ENCODE measurements at places on chromosomes 5 and 9.

DNA sequence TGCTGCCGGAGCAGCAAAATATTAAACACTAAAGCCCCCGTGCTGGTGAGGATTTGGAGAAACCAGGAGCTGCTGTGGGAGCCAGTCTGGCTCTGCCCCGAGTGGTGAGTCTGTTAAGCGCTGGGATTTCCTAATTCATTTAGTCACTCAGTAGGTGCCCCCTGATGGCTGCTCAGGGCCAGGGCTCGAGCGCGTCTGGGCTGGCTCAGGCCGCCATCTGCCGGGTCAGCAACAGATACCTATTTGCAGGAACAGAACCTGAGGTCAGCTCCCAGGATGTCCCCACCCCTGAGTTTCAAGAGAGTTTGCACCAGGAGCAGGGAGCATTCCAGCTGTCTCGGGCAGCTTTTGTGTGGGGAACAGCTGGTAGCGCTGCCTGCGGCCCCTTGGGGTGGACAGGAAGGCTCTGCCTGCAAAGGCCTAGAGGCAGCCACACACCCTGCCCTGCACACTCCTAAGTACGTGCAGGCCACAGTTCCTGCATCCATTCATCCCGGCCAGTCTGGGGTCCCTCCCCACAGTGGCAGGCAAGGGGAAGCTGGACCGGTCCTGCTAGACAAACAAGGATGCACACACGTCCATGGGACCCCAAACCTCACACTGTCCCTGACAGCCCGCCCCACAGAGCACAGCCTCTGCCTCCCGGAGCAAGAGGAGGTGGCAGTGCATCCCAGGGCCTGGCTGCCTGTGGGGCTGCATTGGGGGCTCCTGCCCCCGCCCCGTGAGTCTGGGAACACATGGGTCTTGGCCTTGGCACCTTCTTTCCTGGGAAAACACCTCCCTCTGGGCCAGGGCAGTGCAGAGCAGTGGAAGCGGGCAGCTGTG lies 83.7 kb downstream of the ADAMTS2 start:
- peak; percentile 9 for DNase-seq

GRCh38 chr5:68450245-68450852 lies 234.8 kb downstream of the PIK3R1 start:
- DNase-seq, result no peak

DNA sequence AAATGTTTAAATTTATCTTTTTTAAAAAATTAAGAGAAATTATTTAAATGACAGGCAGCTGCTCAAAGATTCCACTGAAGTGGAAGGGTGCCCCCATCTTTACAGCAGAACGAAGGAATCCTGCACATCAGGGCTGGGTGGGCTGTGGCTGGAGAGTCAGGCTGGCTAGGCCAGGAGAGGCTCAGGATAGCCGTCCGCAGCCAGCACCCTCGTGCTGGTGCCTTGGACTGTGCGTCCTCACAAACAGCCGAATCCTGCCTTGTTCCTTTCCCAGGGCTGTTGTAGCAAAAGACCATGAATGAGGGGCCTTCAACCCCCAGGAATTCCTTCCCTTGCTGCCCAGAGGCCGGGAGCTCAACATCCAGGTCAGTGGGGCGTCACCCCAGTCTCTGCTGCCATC lies 64.6 kb upstream of the FCN1 start:
- DNase-seq, result peak; percentile 22

DNA sequence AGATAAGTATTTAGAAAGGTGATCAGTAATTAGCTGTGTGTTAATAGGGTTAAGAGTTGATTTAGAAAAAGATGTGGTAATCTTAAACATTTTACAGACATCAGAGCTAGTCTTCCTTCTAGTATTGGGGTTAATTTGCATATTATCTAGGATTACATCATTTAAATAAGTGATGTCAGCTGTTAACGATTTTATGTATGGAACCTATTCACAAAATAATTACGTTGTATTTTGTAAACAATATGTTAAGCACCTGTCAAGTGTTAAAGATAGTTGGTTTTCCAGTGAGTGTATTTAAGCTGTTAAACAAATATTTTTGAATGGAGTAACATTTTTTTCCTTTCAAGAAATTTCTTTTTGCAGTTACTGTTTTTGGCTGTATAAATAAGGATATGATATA lies 2.2 kb downstream of the DCP2 start:
- no peak for DNase-seq

DNA sequence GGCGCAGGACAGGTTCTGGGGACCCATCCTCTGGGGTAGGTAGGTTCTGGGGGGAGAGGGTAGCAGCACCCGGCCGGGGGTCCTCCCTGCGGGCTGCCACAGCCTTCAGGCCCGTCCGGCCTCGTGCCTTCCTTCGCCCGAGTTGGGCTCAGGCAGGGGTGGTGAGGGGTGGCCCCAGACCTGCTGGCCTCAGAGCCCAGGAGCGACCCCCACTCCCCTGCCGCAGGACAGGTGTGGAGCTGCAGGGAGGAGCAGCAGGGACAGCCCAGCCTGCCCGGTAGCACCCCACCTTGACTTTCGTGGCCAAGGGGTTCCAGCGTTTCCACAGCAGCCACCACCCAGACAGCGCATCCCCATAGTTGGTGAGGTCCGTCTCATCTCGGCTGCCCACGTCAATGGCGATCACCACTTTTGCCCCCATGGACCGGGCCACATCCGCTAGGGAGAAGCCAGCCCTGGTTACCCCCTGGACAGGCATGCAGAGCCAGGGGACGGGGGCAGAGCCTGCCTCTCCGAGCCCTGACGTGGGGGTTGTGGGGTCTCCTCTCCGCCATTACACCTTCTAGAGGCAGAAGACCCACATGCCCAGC lies 3.4 kb upstream of the NSMF start:
- peak; percentile 40 for DNase-seq

GRCh38 chr5:153516504-153517240 lies 26.2 kb downstream of the GRIA1 start:
- no peak for DNase-seq

- no peak for DNase-seq
Measured at GRCh38 chr5:150122158-150122510, 33.5 kb downstream of the PDGFRB start.

Data from pancreas (tissue), 10 donors.